ENCODE measurements at places on chromosomes 16 and 17.

DNA sequence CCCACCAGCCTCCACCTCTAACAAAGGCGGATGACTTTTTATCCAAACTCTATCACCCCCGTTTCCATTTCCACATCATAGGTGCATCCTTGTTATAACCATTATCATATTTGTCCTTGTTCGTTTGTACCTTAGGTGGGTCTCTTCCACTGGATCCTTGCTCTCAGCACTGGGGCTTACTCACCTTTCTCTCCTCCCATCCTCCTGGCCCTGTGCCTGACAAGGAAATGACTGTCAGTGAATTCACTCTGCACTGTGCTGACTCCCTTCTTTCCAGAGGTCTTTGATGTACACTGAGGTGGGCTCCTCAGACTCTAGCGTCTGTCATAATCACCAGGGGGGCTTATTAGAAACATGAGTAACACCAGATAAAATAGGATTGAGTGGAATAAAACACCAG lies 3.1 kb downstream of the GSG1L2 start:
- DNase-seq = no peak

DNA sequence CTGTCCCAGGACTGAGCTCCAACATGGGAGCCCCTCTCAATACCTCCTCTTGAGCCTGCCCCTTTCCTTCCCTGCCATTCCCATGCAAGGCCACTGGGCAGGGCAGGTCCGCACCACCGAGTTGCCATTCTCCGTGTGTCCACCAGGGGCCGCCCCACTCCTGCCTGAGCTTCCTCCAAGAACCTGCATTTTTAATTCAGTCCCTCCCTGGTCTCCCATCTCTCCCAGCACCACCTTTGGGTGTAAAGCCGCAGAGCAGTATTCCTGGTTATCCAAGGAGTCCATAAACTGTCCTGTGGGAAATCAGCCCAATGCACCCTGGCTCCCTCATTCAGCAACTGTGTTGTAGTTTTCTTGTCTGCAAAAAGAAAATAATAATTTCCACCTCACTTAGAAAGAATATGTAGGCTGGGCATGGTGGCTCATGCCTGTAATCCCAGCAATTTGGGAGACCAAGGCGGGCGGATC lies 15.9 kb upstream of the ANKRD40CL start:
- DNase-seq = peak; percentile 80

DNA sequence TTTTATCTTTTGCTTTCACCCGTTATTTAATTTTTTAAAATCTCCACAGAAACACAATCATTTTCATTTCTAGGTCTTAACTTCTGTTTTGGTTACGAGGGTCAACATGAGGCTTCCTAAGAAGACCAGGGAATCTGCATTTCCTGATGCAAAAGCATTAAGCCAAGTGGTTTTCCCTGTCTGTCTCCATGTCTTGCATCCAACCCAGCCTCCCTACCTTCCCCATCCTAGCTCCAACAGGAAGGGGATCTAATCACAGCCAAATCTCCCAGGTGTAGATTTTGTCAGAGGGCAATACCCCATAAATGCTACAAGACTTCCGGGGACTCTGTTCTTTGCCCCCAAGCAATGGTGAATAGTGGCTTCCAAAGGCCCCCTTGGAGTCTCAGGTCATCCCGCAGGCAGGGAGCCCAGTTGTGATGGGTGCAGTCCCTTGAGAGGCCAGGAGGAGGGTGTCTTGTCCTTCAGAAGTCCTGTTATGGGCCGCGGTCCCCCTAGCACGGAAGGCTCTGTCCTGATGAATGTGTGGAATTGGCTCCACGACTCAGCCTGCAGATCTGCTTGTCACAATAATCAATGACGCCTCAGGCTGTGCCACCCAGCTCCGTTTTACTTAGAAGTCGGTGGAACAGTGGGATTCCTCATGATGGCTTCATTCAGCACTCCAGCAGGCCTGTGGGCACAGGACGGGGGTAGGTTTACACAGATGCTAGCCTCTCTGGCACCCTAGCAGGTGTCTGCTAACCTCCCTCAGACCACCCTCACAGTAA lies 141.1 kb downstream of the RGS9 start:
- no peak for DNase-seq

DNA sequence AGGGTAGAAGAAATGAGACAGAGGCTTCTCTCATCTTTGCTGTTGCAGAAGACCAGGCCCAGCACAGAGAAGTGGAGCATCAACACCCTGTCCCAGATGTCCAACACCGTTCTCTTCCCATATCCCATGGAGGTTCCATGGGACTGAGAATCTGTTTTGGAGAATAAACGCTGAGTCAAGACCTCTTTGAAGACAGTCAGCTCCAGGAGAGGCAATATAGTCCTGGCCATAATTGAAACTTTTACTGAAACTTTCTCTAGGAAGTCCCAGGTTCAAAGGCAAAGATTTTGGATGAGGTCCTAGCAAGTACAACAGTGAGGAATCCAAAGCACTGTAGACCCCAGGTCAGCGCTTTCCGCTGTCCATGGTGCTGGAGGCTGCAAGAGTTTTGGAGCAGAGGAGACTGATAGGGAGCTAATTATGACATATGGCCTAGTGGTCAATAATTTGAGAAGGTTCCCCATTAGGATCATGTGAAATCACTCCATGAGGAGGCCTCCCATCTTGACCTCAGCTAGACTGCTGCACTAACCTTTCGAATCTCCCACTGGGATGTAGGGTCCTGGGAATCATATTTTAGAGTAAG lies 36.0 kb downstream of the OSBPL7 start:
- DNase-seq = peak; percentile 43

- DNase-seq = no peak
These were observed 30.7 kb downstream of the DNAH2 start for GRCh38 chr17:7748076-7748775.

- DNase-seq = no peak
These were observed 569.9 kb downstream of the HS3ST4 start for GRCh38 chr16:26261621-26262020.

GRCh38 chr17:77613218-77613617 lies 345.3 kb upstream of the TNRC6C start:
- DNase-seq = no peak

DNA sequence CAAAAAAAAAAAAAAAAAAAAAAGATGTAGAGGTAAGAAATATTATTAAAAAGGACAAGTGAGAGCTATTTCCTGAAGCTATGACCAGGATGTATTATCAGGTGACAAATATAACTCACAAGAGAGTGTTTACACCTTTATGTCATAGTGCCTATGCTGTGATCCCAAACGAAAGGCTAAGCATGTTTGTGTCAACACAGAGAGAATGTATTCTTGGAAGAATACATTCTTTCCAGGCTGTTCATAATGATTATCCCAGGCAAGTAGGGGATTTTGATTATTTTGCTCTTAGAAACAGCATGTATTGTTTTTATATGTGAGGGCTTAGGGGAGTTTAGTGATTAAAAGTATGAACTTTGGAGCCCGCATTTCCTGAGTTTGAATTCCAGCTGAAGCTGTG lies 175.0 kb downstream of the SPECC1 start:
- DNase-seq = no peak

DNA sequence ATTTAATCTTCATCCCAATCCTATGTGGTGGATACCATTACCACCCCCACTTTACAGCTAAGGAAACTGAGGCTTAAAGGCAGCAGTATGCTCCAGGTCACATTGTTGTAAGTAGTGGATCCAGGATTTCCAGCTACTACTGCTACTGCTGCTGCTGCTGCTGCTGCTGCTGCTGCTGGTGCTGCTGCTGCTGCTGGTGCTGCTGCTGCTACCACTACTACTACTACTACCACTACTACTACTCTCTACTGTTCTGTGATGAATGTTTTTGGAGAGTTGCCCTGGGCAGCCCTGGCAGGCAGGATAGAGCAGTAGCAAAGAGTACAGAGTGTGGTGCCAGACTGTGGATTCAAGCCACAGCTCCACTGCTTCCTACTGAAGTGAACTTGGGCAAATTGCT lies 49.3 kb upstream of the SLC12A3 start:
- no peak for DNase-seq

- DNase-seq = peak; percentile 89
These were observed 528 bp downstream of the PER1 start for GRCh38 chr17:8151641-8152111.

DNA sequence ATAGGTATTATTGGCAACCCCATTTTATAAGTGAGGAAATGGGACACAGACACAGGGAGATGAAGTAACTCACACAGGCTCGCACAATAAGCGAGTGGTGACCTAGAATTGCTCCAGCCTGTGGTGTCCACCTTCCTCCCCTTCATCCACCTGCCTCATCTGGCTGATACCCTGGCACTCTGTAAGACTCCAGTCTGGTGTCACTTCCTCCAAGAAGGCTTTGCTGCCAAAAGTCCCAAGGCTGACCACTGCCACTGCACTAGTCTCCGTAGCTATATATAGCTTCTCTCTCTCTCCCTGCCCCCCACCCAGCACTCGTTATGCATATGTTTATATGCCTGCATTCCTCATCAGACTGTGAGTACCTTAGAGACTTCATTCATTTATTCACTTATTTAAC lies 66.1 kb upstream of the SREBF1 start:
- DNase-seq = no peak

DNA sequence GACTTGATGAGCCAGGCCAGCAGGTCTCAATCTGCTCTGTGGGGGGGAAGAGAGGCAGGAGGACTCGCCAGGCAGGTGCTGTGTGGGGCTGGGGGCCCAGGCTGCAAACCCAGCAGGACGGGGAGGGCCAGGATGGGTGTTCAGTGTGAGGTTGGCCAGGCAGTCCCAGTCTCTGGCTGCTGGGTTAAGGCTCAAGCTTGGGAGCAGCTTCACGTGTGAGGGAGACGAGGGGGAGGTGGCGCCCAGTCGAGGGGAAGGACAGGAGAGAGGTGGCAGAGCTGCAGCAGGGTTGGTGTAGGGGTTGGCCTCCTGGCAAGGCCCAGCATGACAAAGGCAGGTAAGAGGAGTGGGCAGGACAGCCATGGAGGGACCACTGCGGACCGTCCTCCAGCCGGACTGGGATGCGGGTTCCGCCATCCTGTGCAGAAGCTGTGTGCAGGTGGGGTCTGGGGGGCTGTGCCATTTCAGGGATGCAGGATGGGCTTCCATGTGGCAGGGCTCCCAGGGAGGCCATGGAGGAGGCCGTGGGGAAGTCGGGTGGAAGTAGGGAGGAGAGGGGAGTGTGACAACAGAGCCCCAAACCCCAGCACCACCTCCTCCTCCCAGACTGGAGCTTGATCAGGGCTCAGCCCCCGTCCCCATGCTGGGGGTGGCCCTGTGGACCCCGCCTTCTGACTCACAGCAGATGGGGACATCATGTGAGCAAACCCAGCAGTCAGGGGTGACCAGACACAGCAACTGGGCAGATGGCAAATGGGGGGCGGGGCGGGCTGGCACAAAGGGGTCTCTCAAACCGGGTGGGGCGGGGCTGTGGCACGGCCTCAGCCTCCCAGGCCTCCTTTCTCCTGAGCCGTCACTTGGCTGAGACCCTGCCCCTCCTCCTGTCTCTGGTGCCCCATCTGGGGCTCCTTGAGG lies 2.8 kb downstream of the ADGRG1 start:
- no peak for DNase-seq

- no peak for DNase-seq
These were observed 203.6 kb downstream of the CPPED1 start for GRCh38 chr16:12600116-12600515.

DNA sequence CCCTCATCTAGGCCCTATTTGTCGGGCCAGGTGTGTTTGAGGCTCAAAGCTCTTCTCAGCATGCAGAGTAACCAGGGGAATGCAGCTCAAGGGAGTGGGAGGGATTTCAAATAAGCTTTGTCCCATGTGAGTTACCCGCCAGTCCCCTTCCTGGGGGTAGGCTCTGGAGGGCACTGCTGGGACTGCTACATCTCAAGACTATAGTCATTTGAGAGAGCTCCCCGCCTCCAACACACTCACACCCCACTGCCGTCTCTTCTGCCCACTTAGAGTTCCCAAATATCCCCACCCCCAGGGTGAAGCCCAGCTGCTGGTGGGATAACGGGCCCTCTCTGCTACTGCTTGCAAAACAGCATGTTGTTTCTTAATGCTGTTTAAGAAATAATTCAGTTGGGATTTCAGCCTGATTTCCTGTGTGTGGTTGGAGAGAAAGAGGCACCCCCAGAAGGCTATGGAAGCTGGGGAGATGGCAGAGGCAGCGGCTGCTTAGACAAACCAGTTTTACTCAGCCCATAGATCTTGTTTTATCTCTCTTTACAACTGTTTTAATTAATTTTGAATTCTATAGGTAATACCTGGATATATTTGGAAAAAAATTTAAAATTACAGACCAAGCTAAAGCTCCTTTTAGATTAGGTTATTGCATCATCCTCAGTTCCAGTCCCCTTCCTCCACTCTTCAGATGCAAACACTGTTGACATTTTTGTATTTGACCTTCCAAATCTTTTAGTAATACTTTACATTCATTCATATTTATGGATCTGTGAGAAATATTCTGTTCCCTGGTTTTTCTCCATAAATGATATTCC lies 4.1 kb upstream of the MPO start:
- DNase-seq = no peak

DNA sequence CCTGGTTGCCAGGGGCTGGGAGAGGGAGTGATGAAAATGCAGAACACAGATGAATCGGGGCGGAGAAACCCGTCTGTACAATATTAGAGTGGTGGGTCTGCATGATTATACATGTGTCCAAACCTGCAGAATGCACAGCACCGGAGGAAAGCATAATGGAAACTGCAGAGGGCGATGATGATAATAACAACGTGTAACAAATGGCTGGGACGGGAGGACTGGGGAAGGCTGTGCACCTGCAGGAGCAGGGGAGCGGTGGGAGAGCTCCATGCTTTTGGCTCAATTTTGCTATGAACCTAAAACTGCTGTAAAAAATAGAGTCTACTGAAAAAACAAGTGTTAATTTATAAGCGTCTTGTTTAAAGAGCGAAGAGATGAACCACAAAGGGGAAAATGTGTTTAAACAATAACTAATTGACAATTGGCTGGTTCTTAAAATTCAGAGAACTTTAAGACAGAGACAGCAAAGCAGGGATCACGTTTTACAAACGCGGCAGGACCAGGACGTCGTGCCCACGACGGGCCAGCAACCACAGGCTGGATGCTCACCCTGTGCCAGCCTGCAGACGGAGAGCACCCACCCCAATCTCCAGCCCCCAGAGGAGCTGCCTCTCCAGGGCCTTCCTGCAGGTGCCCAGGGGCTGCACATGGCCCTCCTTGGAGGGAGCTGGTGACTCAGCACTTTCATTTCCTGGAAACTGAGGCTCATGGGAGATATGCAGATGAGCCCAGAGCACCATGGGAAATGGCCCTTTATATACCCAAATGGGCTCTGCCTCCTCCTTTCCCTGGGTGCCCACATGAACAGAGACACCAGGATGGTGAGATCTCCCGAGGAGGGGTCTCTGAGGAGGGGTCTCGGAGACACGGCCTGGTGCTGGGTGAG lies at the start of gene TEX19:
Gene TEX19 (plus strand): TSS at position 783 of the 886 bp plus-strand sequence. CDS start 2,904 bp downstream, outside the sequence.
- DNase-seq = no peak

DNA sequence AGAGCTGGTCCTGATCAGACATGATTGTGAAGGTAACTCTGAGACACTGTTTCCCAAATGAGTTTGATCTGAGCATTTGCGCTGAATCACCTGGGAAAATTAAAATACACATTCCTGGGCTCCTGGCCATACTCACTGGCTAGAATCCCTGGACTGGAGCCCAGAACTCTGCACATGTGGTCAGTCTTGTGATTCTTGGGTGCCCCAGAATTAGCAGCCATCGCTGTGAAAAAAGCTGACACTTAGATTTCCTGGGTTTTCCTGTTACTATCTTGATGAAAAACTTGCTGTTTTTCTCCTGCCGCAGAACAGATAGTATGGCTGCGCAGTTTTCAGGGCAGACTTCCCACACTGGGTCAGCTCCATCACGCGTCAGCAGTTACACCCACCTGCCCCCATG lies 24.6 kb downstream of the NECAB2 start:
- DNase-seq = no peak

GRCh38 chr16:20897253-20897897 lies 2.8 kb downstream of the DCUN1D3 start:
- no peak for DNase-seq

Measured in hindlimb muscle (tissue), 1 donor.